Upper lobe of right lung (tissue), 1 donor: ENCODE measurements at places on chromosomes 13 and 19. TPM values are rescaled to one million over a fixed set of nuclear protein-coding genes. Genes with fewer than 3 reads are reported as not detected.

DNA sequence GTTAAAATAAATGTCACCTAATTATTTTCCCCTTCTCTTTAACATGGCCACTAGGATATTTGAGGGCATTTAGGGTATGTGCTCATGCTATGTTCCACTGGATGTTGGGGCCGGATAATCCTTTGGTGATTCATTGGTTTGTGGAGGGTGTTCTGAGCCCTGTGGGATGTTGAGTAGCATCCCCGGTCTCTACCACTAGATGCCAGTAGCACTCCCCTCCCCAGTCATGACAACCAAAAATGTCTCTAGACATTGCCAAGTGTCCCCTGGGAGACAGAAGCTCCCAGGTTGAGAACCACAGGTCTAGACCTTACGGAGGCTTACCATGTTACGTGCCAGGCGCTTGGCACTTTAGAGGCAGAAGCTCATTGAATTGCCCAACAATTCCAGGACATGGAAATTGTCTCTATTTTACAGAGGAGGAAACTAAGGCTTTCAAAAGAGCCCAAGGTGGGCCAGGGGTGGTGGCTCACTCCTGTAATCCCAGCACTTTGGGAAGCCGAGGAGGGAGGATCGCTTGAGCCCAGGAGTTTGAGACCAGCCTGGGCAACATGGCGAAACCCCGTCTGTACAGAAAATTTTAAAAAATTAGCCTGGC lies 14.1 kb downstream of the SHANK1 start:
- DNase-seq = no peak

GRCh38 chr13:94901070-94901469 lies 188.7 kb upstream of the SOX21 start:
- no peak for DNase-seq

DNA sequence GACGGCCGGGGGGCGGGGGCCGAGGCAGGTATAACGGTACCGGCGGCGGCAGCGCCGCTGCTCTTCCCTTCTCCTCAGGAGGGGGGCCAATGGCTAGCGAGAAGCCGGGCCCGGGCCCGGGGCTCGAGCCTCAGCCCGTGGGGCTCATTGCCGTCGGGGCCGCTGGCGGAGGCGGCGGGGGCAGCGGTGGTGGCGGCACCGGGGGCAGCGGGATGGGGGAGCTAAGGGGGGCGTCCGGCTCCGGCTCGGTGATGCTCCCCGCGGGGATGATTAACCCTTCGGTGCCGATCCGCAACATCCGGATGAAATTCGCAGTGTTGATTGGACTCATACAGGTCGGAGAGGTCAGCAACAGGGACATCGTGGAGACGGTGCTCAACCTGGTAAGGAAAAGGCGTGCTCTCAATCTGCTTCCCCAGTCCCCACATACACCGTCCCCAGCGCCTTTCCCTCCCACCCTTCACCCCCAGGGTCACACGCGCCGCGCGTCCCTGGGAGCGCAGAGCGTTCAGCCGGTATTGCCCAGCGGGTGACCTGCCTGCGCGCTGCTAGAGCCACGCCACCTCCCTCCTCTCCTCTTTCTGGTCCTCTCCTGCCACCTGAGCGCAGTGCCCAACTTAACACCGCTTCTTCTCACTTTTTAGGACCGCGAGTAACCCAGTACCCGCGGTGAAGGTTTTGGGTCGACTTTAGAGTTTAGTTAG lies 814 bp downstream of the NBEA start:
- DNase-seq = peak; percentile 64

GRCh38 chr19:50333235-50333736 lies 4.1 kb upstream of the KCNC3 start:
- DNase-seq = peak; percentile 98

- DNase-seq = no peak
Observed at GRCh38 chr19:4593409-4593851, 33.9 kb upstream of the SEMA6B start.

GRCh38 chr19:3690551-3691371 lies 9.5 kb downstream of the PIP5K1C start:
- no peak for DNase-seq

Gene KCNC3
- 12.8 TPM for total RNA-seq

Gene PLK5
- not detected for total RNA-seq

Gene ATP7B
- 5.8 TPM for total RNA-seq

Gene C19orf85
- not detected for total RNA-seq
